ENCODE measurements at places on chromosomes 5 and 9.

GRCh38 chr5:109668668-109669422, 20.9 kb upstream of the MAN2A1 start:
- DNase-seq = no peak

DNA sequence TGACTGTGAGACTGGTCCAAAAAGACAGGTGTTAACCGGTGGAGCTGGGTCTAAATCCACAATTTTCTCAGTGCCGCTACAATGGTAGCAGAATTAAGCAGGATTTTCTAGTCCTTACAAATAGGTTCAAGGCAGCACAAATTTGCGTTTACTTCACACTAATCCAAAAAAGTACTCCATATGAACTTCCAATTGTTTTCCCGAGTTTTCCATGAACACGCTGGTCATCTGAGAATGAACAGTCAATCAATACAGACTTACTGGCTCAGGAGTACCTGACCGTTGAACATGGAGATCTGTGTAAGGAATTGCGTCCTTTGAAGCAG, 709 bp downstream of the SLC35D2 start:
- no peak for DNase-seq

GRCh38 chr5:157819502-157820115, 39.3 kb downstream of the CLINT1 start:
- DNase-seq = no peak

GRCh38 chr9:29945012-29945411, 2371.7 kb upstream of the C9orf72 start:
- no peak for DNase-seq

DNA sequence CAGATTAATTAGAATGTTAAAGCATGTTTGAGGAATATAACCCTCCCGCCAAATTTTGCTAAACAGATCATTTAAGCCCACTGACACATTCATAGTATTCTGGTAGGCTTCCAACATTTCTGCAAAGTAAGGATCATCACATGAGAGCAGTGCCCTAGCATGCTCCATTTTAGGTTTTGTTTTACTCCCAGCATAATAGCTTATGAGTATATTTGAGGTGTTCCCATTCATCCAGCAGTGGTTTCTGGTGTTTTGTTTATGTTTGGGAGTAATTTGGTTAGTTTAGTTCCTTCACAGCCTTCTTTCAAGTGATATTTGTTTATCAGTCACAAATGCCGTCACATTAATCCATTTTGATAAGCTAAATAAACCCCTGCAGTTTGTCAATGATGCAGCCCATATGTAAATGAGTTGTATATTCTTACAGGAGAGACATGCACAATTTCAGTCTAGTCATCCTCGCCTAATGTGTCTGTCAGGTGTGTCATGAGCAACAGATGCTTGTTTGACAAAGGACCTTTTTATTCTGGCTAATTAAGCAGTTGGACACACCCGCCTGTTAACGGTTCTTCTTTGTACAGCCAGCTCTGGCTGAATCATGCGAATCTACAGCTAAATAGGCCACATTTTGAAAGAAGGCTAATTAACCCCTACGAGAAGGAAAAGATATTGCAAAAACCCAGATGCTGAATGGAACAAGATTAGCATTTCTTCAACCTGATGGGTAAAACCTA, 124.4 kb downstream of the RFX3 start:
- DNase-seq = no peak

GRCh38 chr9:89632192-89632733, 27.5 kb downstream of the GADD45G start:
- DNase-seq = no peak

DNA sequence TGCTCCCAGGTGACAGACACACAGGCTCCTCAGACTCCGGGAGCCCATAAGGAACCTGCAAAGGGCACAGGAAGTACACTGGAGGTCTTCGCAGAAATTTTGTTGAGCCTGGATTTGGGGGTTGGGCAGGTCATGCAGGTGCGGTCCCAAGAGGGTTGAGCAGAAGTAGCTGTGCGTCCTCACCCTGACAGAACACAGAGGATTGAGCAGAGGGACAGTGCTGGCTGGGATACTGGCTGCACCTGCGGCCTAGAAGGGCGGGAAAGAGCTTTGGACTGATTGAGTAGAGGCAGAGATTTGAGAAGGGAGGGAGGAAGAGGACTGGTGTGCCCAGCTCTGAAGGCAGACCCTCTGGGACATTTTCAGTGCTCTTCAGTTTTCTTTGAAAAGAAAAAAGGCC, 65.4 kb downstream of the PTPDC1 start:
- no peak for DNase-seq

GRCh38 chr5:177389241-177390169, 5.3 kb downstream of the SLC34A1 start:
- peak; percentile 59 for DNase-seq

DNA sequence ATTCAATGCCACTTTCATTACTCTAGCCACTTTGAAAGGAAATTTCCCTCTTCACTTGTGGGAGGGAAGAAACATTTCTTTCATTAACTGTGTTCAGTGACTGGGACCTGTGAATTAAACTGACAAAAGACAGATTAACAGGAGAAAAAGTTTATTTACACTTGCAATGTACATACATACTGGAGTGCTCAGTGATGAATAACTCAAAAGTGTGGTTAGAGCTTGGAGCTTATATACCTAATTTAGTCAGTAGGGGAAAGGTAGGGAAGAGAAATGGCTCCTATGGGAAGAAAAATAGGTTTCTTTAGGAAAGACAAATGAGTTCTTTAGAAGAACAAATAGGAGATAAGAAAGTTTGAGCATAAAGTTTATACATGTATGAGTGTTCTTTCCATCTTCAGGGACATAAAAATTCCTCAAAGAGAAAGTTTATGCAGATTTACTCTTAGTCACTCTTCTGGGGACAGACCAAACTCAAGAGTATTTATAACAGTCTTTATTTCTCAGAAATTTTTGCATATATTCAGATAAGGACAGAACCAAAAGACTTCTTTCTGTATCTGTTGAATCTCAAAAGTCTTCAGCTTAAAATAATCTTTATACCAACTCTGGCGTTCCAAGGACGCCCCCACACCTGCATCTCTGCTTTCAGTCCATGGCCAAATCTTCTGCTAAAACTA, 120.0 kb upstream of the RAI14 start:
- no peak for DNase-seq

DNA sequence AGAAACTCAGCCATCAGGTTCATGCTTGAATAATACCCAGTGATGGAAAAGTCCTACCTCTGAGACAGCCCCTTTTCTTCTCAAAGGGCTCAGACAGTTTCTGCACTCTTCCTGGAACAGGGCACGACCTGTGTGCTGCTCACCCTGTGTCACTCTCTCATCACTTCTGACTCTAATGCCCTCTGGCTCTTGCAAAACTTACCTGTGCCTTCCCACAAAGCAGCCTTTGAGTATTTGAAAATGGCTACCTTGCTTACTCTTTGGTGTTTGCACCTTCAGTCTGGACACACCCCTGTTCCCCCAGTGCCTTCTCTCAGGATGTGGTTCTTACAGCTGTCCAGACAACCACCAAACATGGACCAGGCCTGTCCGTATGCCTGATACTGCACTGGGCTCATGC, 171.4 kb downstream of the GRIA1 start:
- DNase-seq = no peak

DNA sequence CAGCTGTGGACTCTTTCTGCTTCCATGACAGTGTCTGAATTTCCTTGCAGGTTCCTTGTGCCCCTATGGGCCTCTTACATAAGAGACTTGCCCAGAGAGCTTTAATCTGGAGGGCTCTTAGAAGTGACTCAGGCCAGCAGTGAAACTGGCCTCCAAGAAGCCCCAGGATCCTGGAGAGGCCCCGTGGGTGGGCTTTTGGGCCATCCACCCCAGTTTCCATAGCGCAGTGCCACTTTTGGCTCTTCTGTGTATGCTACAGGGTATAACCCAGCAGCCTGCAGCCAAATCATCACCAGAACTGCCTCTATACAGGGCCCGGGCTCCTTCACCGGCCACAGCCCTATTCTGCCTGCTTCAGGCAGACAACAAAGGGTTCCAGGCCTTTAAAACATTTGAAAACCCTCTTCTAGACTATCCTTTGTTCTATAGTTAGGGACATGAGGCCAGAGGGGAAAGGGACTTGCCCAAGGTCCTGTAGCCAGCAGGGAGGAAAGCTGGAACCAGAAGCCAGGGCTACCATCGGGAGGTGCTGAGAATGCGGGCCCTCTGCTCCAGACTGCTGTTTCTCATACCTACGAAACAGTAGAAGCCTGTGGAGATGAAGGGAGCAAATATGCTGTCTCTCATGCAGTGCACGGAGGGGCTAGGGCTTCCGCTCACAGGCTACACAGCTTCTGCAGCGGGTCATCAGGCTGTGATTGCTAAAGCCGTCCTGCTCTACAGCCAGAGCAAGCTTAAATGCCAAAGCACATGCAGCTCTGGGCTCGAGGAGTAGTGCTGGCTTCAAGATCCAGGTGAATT, 18.0 kb downstream of the SH3PXD2B start:
- DNase-seq = no peak

- no peak for DNase-seq
Observed at GRCh38 chr9:90555351-90556057, 87.1 kb downstream of the DIRAS2 start.
